Mucosa of gallbladder (tissue), 1 donor: ENCODE measurements at places on chromosomes 12 and 14. TPM values are rescaled to one million over a fixed set of nuclear protein-coding genes. Genes with fewer than 3 reads are reported as not detected.

- no peak for DNase-seq
These were observed 8.7 kb downstream of the CLIP1 start for GRCh38 chr12:122413516-122414404.

The SERPINA4 gene
- 133 TPM for total RNA-seq

- no peak for DNase-seq
These were observed 454.7 kb upstream of the PRICKLE1 start for GRCh38 chr12:43044241-43044640.

GRCh38 chr12:58253663-58254062 is 312.3 kb downstream of the ATP23 start:
- no peak for DNase-seq

The MIP gene
- not detected for total RNA-seq

The RBM25 gene
- total RNA-seq, result 49.3 TPM

- DNase-seq, result no peak
These were observed 79.4 kb upstream of the OTX2 start for GRCh38 chr14:56889705-56890104.

The CCDC198 gene
- total RNA-seq, result 110 TPM

GRCh38 chr14:30519961-30520360 is 39.0 kb upstream of the G2E3 start:
- no peak for DNase-seq

GRCh38 chr14:71163842-71164629 is 256.8 kb downstream of the PCNX1 start:
- no peak for DNase-seq

DNA sequence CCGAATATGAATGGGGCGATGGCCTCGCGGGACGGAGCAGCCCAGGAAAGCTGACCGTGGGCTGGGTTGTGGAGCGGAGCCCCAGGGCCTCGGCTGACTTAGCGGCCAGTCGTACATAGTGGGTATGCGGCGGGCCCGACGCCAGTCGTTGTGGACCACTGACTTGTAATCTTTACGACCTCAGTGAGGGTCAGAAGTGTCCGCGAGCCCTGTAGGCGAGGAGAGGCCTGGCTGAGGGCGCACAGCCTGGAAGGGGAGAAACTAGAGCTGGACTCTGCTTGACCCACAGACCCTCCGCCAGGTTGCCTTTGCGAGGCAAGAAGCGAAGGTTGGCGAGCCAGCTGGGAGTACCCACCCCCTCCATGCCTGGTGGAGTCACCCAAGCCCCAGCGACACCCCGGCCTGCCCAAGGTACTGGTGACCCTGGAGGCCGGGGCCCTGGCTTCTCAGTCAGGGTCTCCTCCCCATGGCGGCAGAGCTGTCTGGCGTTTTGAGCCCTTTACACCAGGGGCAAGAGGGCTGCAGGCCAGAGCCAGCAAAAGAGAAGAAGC is 15.6 kb upstream of the DYNC1H1 start:
- no peak for DNase-seq

- no peak for DNase-seq
These were observed 14.6 kb downstream of the PCNX4 start for GRCh38 chr14:60106339-60106738.

The TSPAN19 gene
- not detected for total RNA-seq

The AMIGO2 gene
- total RNA-seq, result 32.7 TPM

The TMEM179 gene
- 1.5 TPM for total RNA-seq

The SLC10A1 gene
- total RNA-seq, result 0.86 TPM

- no peak for DNase-seq
These were observed 14.1 kb downstream of the SIVA1 start for GRCh38 chr14:104766863-104767633.

The CLEC4A gene
- 1.6 TPM for total RNA-seq

The FAM186B gene
- total RNA-seq, result 0.32 TPM

DNA sequence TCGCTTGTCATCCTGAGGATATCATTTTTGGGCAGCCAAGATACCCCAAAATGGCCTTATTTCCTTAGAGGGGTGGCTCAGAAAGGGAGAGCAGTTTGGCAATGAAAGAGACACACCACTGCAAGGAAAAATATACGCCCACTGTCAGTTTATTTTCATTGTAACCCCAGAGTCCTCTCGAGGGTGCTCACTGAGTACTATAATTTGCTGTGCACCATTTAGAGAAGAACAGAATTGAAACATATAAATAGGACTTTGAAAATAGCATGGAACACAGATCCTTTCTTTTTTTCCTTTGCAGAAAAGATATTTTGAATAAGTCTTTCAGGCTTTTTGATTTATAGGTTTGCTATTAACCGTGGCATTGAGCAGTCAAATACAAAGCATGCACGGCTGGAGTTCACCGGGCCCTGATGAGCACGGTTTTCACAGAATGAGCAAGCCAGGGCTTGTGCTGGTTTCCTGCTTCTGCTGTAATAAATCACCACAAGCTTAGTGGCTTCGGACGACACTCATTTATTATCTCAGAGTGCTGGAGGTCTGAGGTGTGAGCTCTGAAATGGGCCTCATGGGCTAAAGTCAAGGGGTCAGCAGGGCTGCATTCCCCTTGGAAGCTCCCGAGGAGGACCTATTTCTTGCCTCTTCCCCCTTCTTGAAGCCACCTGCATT is 152.3 kb downstream of the ZNF664 start:
- no peak for DNase-seq

- DNase-seq, result peak; percentile 24
These were observed 14.7 kb downstream of the BTBD7 start for GRCh38 chr14:93317875-93318807.
